CD4-positive, alpha-beta T cell treated with Interleukin-1 beta for 1 hour (primary cell): ENCODE measurements at places on chromosomes 5 and 9.

DNA sequence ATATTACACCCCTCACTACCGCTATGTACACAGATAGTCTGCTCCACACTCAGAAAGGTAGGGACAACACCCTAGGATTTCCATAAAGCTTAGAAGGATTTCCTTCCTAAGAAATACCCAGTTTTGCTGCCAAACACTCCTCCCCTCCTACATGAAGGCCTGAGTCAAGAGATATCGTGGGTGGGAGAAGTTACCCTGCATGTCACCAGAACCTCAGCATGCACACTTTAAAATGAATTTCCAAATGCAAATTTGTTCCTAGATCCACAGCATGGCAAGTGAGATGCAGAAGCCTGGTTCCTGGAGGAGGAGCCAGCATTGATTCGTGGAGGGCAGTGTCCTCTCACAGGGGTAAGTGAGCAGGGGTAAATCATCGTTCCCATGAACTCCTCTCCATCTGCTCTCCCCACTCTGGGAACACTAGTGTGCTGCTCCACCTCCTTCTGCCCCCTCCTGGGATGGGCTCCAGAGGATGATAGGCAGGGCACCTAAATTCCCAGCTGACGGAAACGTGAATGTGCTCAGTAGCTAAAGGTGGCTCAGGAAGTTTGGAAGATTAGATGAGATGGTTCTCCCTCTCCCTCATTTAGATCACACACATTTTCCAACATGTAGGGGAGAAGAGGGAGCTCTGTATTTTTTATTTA is 76.7 kb downstream of the PDE4D start:
- no peak for DNase-seq

DNA sequence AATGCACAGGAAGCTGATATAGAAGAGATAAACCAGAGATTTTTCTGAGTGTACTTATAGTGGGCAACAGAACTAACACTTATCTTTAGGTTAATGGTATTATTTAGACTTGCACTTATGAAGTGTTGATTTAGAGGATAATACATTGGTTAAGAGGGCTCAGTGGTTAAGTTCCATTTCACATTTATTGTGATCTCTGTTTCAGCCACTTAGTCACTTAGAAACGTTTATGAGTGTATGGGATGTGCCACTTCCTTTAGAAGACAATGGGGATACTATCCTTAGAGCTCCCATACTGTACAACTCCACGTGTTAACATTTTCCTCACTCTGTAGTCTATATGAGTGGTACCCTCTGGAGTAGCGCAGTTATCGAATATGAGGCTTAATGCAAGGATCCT is 57.5 kb downstream of the PIP5K1B start:
- DNase-seq, result no peak

DNA sequence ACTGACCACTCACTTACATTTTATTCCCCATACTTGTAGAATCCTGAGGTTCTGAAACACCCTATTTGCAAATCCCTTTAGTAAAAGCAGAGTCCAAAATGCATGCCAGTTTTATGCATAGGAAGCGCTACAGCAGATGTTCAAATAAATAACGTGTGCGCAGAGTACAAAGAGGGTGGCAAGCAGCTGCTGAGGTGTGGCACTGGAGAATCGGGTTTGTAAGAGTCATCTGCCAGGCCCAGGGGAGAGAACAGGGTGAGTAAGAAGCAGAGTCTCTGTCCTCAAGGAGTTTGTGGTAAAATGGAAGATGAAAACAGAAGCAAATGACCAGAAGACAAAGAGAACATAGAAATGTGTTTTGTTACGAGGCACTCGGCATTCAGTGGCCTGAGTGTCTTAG is 288.8 kb downstream of the GLIS3 start:
- no peak for DNase-seq

DNA sequence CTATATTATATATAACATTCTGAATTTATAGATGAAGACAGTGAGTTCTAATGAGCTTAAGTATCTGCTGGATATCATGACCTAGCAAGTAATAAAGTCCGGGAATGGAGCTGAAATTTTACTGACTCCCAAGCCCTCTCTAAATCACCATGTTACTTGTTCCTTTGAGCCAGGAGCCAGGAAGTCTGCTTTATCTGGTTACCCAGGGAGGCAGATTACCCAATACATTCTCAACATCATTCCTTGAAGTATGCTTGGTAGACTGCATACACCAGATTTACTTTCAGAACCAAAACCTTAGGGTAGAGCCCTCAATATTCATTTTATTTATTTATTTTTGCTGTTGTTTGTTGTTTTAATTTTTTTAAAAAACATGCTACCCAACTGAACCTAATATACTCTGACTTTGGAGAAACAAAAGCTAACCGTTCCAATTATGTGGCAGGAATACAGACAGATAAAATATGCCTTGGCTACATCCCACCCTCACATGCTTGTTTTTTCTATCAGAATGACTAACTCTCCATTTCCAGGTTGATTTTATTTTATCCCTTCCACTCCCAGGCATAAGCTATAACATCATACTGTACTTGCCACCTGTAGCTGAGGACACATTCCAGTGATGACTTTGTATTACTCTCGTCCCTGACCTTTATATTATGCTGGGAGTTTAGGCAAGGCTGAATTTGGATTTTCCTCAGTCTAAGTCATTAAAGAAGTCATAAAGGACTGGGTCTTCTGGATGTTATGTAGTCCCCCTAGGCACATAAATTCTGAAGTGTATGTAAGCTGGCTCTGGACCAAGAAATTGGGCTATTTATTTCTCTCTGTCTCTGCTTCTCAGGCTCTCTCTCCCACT is 82.0 kb downstream of the YIPF5 start:
- no peak for DNase-seq

GRCh38 chr9:119298076-119298853 is 71.0 kb downstream of the BRINP1 start:
- DNase-seq, result no peak

- no peak for DNase-seq
Measured at GRCh38 chr5:13488254-13488931, 456.1 kb downstream of the DNAH5 start.

GRCh38 chr5:75433814-75434506 is 77.5 kb downstream of the CERT1 start:
- no peak for DNase-seq

GRCh38 chr5:154138701-154139100 is 51.8 kb upstream of the GALNT10 start:
- DNase-seq, result no peak

DNA sequence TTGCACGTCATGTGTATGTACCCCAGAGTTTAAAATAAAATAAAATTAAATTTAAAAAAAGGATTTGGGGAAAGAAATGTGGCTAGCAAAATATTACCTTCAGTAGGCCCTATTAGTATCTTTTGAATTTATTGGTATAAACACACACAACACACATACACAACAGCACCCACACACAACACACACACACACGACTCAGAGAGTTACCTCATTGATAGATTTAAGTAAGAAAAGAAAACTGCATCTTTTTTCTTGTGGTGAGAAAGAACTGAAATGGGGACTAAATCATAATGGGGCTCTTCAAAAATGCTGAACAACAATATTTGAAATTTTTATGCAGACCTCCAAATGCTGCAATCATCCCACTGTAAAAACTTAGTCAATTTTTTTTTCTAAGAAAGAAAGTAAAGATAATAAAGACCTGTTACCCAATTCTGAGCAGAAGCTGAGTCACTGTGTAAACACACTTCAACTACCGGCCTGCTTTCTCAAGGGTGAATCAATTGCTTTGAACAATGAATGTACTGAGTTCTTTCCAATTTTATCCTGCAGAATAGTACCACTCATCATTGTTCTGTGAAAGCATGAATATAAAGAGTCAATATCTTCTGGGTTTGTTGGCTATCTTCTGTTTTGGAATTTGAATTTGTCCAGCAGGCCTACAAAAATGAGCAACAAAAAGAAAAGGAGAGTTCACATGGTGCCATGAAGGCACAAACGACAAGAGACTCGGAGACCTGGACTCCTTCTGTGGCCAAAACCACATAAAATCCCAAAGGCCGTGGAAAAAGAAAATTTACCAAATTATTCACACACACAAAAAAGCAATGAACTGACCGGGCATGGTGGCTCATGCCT is 57.9 kb upstream of the CCNG1 start:
- no peak for DNase-seq

- no peak for DNase-seq
Measured at GRCh38 chr9:134492281-134492691, 149.3 kb upstream of the COL5A1 start.

- DNase-seq, result no peak
Measured at GRCh38 chr5:159765760-159766517, 150.3 kb upstream of the ADRA1B start.

- DNase-seq, result no peak
Measured at GRCh38 chr5:138649316-138649720, 74.1 kb upstream of the HSPA9 start.

DNA sequence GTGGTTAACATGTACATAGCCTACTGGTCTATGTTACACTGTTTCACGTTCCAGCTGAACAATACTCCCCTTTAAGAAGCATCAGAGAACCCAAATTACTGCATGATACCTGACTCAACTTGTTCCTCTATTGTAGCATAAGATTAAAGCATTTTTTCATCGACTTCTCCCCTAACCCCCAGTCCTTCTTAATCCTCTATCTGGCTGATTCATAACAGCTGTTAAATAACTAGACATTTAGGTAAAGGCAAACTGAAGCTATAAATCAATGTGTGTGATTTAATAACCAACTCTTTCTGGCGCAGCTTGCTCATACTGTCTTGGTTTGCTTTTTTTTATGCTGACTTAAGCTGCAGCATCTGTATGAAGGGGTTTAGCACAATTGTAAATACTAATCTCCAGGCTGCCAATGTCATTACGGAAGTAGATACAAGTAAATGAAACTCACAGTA is 94.2 kb upstream of the MTAP start:
- no peak for DNase-seq

DNA sequence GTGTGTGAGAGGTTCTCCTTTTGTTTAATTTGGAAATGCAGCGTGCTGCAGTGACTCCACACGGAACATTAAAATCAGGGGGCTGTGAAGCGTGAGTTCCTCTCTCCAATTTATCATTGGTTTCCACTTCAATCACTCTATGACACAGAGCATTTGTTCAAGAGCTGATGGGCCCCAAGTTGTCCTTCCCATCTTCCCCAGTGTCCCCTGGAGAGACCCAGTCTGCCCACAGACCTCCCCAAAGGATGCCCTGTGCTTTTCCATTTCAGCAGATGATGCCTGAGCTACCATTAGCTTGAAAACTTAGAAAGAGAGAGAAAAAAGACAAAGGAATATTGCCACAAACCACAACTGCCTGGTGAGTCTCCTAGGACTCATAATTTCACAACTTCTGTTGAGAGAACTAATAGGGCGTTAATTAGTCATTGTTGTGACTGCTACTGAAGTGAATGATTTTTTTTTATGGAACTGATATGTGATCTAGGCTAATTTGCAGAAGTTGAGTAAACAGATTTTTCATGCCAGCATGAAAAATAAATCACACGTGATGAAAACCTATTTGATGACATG is 772.7 kb downstream of the SEMA5A start:
- DNase-seq, result no peak

GRCh38 chr5:41682641-41683040 is 172.2 kb upstream of the PLCXD3 start:
- DNase-seq, result no peak

GRCh38 chr9:95777136-95777535 is 98.4 kb upstream of the ERCC6L2 start:
- DNase-seq, result no peak
